IMR-90 (cell line): ENCODE measurements at places on chromosomes 7 and 10. TPM values are rescaled to one million over a fixed set of nuclear protein-coding genes. Genes with fewer than 3 reads are reported as not detected.

COL1A2 gene
- 1,211 and 1,351 TPM in 2 replicates for total RNA-seq

TAS2R5 gene
- total RNA-seq, result under 0.01 and 0.36 TPM in 2 replicates

GRCh38 chr10:43006490-43006889 is 70.4 kb upstream of the RET start:
- H3K27ac ChIP-seq, result no peak overlapping the region
- DNase-seq, result no peak
- no peaks in the 10 kb centered on the region; the same call in 1 of the 2 replicates for H3K27me3 ChIP-seq
- H3K4me1 ChIP-seq, result no peaks in the 10 kb centered on the region

DNA sequence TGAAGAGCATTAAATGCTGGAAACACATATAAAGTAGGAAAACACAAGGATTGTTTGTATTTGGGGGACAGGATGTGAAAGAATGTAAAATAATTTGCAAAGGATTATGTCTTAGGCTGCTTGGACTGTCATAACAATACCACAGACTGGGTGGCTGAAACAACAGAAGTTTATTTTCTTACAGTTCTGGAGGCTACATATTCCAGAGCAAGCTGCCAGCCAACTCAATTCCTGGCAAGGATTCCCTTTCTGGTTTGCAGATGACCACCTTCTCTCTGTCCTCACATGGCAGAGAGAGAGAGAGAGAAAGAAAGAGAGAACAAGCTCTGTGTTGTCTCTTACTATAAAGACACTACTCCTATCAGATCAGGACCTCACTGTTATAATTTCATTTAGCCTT is 8.8 kb upstream of the LAMB4 start:
- H3K27me3 ChIP-seq, result no peaks in the 10 kb centered on the region
- no peak for DNase-seq
- no peak overlapping the region for H3K4me3 ChIP-seq
- H3K27ac ChIP-seq, result no peak overlapping the region
- no peaks in the 10 kb centered on the region for H3K36me3 ChIP-seq
- H3K4me1 ChIP-seq, result peaks cover 2% of the 10 kb centered on the region; the same call in 1 of the 2 replicates

DNA sequence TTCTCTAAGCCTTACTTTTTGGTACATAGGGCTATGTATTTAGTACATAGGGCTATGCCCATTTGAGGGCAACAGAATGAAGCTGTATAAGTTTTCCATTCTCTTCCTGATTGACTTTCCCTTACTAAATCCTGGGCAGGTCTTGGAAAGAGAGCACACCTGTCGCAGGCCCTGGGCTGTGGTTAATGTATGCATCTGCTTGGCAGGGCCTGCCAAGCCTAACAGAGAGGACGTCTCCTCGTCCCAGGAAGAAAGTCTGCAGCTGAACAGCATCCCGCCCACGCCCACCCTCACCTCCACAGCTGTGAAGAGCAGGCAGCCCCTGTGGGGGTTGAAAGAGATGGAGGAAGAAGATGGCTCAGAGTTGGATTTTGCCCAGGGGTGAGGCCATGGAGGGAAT is 8.9 kb upstream of the PVRIG start:
- no peak for DNase-seq
- no peaks in the 10 kb centered on the region for H3K4me1 ChIP-seq
- H3K36me3 ChIP-seq, result no peaks in the 10 kb centered on the region
- no peak overlapping the region for H3K4me3 ChIP-seq
- H3K27ac ChIP-seq, result no peak overlapping the region

SRGN gene
- total RNA-seq, result 41.4 and 46.4 TPM in 2 replicates

DNA sequence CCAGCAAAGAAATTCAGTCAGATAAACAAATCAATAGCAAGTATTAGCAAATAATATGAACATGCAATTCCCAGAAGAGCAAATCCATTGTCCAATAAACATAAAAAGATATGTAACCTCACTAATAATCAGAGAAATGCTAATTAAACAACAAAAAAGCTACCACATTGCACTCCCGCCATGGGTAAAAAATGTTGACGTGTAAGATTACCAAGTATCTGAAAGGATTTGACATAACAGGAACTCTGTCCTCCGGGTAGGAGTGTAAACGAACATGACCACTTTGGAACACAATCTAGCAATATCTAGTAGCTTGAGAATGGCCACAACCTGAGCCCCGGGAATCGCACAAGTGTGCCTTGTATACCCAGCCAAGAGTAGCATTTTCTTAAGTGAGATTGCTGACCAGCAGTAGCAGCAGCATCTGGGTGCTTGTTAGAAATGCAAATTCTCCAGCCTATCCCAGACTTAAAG is 31.6 kb downstream of the DYDC1 start:
- H3K27me3 ChIP-seq, result no peaks in the 10 kb centered on the region
- no peaks in the 10 kb centered on the region for H3K36me3 ChIP-seq
- H3K4me1 ChIP-seq, result no peaks in the 10 kb centered on the region
- no peak overlapping the region for H3K27ac ChIP-seq
- no peak overlapping the region for H3K4me3 ChIP-seq

GRCh38 chr7:106140406-106141173 is 28.5 kb upstream of the SYPL1 start:
- H3K36me3 ChIP-seq, result no peaks in the 10 kb centered on the region
- H3K27ac ChIP-seq, result no peak overlapping the region
- no peak overlapping the region for H3K4me3 ChIP-seq
- no peak for DNase-seq
- peaks cover 3% of the 10 kb centered on the region; the same call in 1 of the 2 replicates for H3K4me1 ChIP-seq
- peaks cover 24% of the 10 kb centered on the region for H3K27me3 ChIP-seq

CALML5 gene
- total RNA-seq, result not detected in 2 replicates

MKX gene
- 0.28 and 0.36 TPM in 2 replicates for total RNA-seq

DNA sequence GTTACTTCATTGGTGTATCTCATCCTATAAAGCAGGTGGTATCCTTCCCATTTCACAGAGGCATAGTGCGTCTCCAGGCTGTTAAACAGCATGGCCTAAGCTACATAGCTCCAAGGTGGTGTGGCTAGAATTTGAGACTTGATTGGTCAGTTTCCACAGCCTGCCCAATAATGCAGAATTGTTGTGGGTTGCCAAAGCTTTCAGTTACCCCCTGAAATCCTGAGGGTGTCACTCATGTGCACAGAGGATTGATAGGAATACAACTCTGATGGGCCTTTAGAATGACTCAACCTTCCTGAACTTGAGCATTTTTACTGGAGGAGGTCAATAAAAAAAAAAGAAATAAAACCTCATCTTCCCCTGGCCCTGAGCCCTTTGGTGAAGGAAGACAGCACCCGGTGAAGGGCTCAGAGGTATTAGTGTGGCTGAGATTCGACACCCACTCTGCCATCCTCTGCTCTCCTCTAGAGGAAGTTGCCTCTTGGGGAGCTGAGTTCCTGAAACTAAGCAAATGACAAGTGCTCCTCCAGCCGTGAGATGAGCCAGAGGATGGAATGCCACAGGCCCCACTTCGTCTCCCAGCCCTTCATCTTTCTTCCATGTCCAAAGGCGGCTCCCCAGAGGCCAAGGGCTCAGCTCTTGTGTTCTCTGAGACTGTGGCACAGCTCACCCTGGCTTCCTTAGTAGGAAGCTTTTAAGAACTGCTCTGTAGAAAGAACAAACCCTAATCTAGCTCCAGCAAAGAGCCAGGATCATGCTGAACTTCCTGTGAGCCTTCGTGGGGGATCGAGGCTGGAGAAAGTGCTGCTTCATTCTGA is 1.0 kb downstream of the ACSL5 start:
- no peaks in the 10 kb centered on the region for H3K36me3 ChIP-seq
- peaks cover 16% of the 10 kb centered on the region for H3K4me1 ChIP-seq
- no peak overlapping the region; the same call in 1 of the 2 replicates for H3K27ac ChIP-seq
- no peaks in the 10 kb centered on the region for H3K27me3 ChIP-seq

PNLIP gene
- total RNA-seq, result not detected in 2 replicates

GDF2 gene
- total RNA-seq, result under 0.01 TPM in 1 of 2 replicates, not detected in the other

- H3K27me3 ChIP-seq, result no peaks in the 10 kb centered on the region
- no peak overlapping the region for H3K4me3 ChIP-seq
- no peaks in the 10 kb centered on the region for H3K4me1 ChIP-seq
- no peaks in the 10 kb centered on the region for H3K36me3 ChIP-seq
- no peak for DNase-seq
These were observed 203.1 kb downstream of the ELMO1 start for GRCh38 chr7:37245590-37245989.

GRCh38 chr10:113498997-113499396 is 53.9 kb upstream of the HABP2 start:
- no peak for DNase-seq
- no peak overlapping the region for H3K4me3 ChIP-seq
- no peaks in the 10 kb centered on the region for H3K36me3 ChIP-seq
- H3K27ac ChIP-seq, result no peak overlapping the region
- no peaks in the 10 kb centered on the region for H3K27me3 ChIP-seq

DNA sequence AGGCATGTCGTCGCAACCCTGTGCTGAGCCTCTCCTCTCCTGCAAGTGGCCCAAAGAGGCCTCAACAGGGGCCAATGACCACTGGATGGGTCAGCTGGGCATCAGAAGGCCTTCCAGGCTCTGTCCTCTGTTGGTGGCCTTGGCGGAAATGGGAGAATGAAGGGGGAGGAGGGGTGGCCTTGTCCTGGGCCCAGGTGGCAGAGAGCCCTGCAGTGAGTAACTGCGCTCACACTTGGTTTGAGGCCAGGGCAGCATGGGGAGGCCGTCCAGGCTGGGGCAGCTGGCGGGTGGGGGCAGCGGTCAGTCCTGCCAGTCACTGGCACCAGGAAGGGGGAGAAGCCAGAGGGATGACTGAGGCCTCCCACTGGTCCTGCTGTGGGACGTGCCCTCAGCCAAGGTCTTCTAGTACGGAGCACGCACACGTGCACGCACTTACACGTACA is 59.8 kb downstream of the LHPP start:
- no peaks in the 10 kb centered on the region for H3K36me3 ChIP-seq
- no peaks in the 10 kb centered on the region; the same call in 1 of the 2 replicates for H3K27me3 ChIP-seq
- H3K4me1 ChIP-seq, result peaks cover 9% of the 10 kb centered on the region; the same call in 1 of the 2 replicates

WIPF3 gene
- total RNA-seq, result not detected in 2 replicates

GRCh38 chr10:2772816-2773631 is 294.3 kb upstream of the PFKP start:
- no peak for DNase-seq
- H3K4me1 ChIP-seq, result no peaks in the 10 kb centered on the region
- no peak overlapping the region for H3K4me3 ChIP-seq
- H3K36me3 ChIP-seq, result no peaks in the 10 kb centered on the region
- H3K27me3 ChIP-seq, result no peaks in the 10 kb centered on the region

GRCh38 chr10:96949039-96949683 is 117.1 kb downstream of the LCOR start:
- no peaks in the 10 kb centered on the region for H3K4me1 ChIP-seq
- no peaks in the 10 kb centered on the region for H3K27me3 ChIP-seq
- H3K36me3 ChIP-seq, result peaks cover 4% of the 10 kb centered on the region
- H3K27ac ChIP-seq, result no peak overlapping the region
- no peak overlapping the region for H3K4me3 ChIP-seq
- DNase-seq, result no peak

- no peaks in the 10 kb centered on the region for H3K36me3 ChIP-seq
- DNase-seq, result no peak
- no peak overlapping the region for H3K4me3 ChIP-seq
These were observed 3.2 kb upstream of the CEP55 start for GRCh38 chr10:93493162-93493561.

GRCh38 chr7:44348851-44349781 is 23.7 kb upstream of the CAMK2B start:
- no peak overlapping the region for H3K4me3 ChIP-seq
- H3K36me3 ChIP-seq, result no peaks in the 10 kb centered on the region
- DNase-seq, result no peak
- peaks cover 1% of the 10 kb centered on the region; the same call in 1 of the 2 replicates for H3K4me1 ChIP-seq
- no peak overlapping the region for H3K27ac ChIP-seq

GRCh38 chr7:158647475-158647792 is 57.2 kb downstream of the NCAPG2 start:
- no peak overlapping the region for H3K4me3 ChIP-seq
- no peaks in the 10 kb centered on the region for H3K27me3 ChIP-seq
- peak overlapping the region; percentile 29; the same call in 1 of the 2 replicates for H3K27ac ChIP-seq
- no peak for DNase-seq
- peaks cover 18% of the 10 kb centered on the region for H3K4me1 ChIP-seq

NEUROG3 gene
- total RNA-seq, result not detected in 2 replicates

GRCh38 chr10:120607710-120608703 is 151.0 kb downstream of the PLPP4 start:
- H3K27me3 ChIP-seq, result no peaks in the 10 kb centered on the region
- H3K4me1 ChIP-seq, result no peaks in the 10 kb centered on the region
- no peaks in the 10 kb centered on the region for H3K36me3 ChIP-seq
- no peak overlapping the region for H3K27ac ChIP-seq

GHRHR gene
- total RNA-seq, result not detected in 2 replicates

GRCh38 chr7:148304083-148304335 is 286.6 kb upstream of the C7orf33 start:
- no peak for DNase-seq
- no peaks in the 10 kb centered on the region for H3K27me3 ChIP-seq
- no peaks in the 10 kb centered on the region for H3K4me1 ChIP-seq
- no peaks in the 10 kb centered on the region for H3K36me3 ChIP-seq

DNA sequence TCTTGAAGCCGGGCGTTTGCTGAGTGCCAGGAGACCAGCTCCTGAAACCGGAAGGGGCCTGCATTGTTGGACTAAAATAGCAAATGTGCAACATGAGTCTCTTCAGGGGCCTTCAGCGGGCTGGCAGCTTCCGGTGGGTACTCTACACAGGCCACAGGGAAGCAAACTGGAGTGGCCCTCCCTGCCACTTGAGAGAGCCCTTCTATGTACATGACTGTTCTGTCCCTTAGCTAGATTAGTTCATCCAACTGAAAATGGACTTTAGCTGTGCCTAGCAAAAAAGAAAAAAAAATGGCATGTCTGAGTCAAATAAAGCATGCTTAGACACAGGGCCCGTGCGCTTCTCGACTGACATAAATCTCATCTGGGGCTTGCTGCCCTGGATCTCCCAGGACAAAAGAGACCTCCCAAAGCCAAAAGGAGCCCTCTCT is 115.3 kb upstream of the TCF7L2 start:
- DNase-seq, result no peak
- H3K27ac ChIP-seq, result no peak overlapping the region
- no peak overlapping the region for H3K4me3 ChIP-seq
- H3K4me1 ChIP-seq, result no peaks in the 10 kb centered on the region; the same call in 1 of the 2 replicates
- no peaks in the 10 kb centered on the region for H3K27me3 ChIP-seq

SEC31B gene
- 1.1 and 1.3 TPM in 2 replicates for total RNA-seq

DNA sequence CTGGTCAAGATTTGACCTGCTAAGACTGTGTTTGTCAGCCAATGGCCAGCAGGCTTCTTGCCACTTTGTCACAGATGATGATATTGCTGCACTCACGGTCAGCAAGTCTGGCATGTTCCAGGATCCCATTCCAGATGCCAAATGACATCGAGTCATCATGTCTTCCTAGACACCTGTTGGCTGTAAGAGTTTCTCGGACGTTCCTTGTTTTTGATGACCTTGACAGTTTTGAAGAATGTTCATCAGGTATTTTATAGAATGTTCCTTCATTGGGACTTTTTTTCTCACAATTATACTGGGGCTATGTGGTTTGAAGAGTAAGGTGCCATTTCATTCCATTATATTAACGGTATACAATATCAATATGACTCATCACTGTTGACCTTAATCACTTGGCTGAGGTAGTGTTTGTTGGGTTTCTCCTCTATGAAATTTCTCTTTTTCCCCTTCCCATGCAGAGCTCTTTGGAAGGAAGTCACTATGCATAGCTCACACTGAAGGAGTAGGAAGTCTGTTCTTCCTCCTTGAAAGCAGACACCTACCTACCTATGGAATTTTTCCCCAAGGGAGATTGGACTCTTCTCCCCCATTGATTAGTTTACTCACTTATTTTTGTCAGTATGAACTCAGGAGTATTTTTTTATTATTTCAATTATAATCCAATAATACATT is 31.6 kb downstream of the HECW1 start:
- no peak overlapping the region for H3K27ac ChIP-seq
- H3K36me3 ChIP-seq, result no peaks in the 10 kb centered on the region
- no peak for DNase-seq
- no peak overlapping the region for H3K4me3 ChIP-seq
